ENCODE measurements at places on chromosomes 5 and 9.

- no peak for DNase-seq
These were observed 3.7 kb downstream of the OTULIN start for GRCh38 chr5:14668181-14668591.

- no peak for DNase-seq
These were observed 126.4 kb upstream of the ZNF366 start for GRCh38 chr5:72633649-72634048.

GRCh38 chr5:36240779-36241630, 720 bp downstream of the NADK2 start:
- peak; percentile 83 for DNase-seq

DNA sequence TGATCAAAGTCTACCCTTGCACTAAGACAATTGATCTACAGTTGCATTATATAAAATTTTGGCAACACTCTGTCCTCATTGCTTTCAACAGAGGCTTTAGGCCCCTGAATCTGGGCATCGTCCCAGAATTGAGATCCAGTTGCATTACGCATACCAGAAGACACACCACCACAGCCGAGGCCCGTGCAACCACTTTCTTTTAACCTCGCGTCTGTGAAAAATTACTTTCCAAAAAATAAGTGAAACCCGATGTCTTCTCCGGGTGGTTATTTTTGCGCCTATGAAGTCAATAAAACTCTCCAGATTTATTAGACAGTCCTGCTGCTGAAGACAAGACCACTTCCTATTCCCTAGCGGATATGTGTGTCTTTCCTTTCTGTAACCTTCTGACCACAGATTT, 52.1 kb upstream of the NFIB start:
- peak; percentile 77 for DNase-seq

DNA sequence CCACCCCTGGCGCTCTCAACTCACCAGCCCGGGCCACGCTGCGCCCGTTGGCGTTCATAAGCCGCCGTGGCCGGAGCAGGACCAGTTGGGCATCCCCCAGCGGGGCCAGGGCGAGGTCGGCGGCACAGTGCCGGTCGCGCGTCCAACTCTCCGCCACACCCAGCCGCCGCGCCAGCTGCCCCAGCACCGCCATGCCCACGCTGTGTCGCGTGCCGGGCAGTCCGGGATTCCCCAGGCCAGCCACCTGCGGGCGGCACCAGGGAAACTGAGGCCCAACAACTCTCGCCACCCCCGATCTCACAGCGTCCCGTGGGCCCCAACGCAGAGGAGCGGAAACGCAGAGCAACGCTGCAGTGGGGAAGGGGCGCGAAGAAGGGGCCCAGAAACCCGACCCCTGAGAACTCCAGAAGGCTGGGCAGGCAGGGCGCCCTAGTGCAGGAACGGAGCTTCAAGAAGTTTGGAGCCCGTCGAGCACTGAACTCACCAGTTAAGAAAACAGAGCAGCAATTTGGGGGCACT, 453 bp downstream of the PTRH1 start:
- no peak for DNase-seq

DNA sequence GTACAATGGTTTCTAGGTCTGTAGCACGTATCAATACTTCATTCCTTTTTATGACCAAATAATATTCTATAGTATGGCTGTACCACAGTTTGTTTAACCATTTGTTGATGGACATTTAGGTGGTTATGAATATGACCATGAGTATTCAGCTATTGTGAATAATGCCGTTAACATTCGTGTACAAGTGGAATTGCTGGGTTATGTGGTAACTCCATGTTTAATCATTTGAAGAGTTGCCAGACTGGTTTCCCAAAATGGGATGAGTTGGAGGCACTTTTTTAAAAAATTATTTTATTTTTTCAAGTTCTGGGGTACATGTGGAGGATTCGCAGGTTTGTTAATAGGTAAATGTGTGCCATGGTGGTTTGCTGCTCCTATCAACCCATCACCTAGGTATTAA, 4.6 kb downstream of the SNX2 start:
- DNase-seq, result no peak

DNA sequence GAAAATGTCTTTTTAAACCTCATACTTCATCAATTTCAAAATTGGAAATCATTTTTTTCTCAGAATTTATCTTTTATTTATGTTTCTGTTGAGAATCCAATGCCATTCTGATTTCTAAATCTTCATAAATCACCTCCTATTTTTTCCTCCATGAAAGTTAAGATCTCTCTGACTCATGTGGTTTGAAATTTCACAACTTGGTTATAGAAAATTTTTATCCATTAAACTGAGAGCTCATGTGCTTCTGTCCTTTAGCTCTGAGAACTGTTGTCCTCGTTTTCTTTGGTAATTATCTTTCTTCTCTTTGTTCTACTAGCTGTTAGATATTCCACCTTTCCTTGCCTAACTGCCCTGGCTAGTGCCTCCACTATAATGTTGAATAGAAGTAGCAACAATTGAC, 1.5 kb upstream of the RNF180 start:
- no peak for DNase-seq

GRCh38 chr9:106883626-106884190, 20.7 kb downstream of the ZNF462 start:
- DNase-seq, result no peak

DNA sequence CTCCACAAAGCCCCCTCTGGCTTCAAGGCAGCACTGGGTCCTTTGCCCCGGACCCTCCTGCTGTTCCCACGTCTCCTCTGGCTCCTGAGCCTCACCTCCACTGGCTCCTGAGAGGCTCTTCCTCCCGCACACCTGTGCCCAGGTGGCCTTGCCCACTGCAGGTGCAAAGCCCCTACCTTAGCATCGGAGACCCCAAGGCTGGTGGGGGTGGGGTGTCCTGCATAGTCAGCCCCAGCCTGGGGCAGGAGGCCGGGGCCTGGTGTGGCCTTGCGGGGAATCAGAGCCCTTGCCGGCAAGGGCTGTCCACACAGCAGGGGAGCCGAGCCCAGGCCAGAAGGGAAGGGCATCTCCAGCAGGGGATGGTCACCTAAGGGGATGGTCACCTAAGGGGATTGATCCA, 41.3 kb upstream of the CEP72 start:
- DNase-seq, result peak; percentile 16

- DNase-seq, result peak; percentile 79
These were observed 890 bp downstream of the PIK3R1 start for GRCh38 chr5:68216245-68217046.

GRCh38 chr9:133273819-133274218, 1.2 kb downstream of the ABO start:
- no peak for DNase-seq

DNA sequence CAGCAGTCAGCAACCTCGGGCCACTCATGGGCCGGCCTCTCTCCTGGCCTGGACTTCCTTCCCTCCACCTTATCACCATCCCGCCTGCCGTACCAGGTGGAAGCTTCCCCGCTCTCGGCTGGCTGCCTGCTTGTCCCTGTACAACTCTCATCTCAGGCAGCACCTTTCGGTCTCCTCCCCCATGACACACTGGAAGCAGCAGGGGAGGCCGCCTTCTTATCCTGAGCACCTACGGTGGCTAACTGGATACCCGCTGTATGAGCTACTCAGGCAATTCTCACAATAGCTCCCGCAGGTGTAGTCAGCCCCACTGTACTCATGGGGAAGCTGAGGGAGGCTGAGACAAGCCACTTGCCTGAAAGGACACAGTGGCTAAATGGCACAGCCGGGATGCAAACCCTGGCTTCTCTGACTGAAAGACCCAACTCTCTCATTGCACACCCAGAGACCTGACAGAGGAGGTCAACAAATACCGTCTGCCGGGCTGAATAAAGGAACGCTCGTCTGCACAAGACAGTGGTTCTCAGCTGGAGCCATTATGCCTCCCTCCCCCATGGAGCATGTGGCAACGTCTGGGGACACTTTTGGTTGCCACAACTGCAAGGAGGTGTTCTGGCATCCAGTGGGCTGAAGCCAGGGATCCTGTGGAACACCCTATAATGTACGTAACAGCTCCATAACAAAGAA, 9.6 kb downstream of the STK10 start:
- no peak for DNase-seq

- DNase-seq, result peak; percentile 62
These were observed 34.5 kb upstream of the ORM1 start for GRCh38 chr9:114288193-114289091.

DNA sequence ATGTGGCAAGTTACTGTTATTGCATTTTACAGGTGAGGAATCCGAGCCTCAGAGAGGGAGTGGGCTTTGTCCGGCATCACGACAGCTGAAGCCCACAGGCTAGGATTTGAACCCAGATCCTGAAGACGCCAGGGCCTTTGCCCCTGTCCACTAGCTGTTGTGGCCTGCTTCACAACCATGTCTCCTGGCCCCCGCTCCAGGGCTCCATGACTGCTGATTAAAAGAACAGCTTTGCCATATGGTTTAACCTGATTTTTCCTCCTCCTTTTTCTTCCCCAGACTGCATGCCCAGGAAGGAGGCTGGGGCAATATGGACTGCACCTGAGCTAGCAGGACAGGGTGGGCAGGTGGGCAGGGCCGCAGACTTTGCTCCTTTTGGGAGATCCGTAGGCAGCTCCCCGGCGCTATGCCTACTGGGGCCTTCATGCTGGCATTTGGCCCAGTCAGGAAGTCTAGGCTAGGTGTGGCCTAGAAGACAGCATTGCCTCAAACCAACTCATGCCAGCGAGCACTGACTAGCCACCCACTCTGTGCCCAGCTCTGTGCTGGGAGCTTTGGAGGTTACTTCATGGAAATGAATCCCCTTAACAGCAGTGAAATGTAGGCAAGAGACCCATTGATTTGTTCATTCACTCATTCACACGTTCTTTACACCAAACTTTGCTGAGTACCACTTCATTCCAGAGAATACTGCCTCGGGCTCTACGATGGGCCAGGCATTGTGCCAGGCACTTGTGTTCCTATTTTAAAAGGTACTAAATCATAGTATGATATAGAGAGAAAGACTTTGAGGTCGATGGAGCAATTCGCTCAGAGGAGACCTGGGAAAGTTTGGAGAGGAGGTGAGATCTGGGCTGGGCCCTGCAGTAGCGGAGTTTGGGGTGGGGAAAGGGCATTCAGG, 94.3 kb upstream of the CPEB4 start:
- peak; percentile 41 for DNase-seq

GRCh38 chr9:96874947-96875460, 20.7 kb upstream of the ZNF782 start:
- DNase-seq, result no peak

DNA sequence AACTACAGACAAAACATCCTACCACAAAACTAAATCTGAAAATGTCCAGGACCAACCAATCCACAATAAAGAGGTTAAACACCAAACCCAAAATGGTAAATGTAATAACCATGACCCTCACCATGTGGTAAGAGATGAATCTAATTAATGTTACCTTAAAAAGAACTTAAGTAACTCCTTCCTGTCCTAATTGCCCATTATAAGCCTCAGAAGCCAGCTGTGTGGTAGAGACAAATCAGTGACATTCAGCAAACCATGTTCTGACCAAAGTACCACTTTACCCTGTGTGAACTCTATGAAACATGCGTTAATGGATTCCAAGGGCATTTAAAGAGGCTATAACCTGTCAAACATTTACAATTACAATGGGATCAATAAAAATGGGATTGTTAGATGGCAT, 25.0 kb downstream of the LPAR1 start:
- DNase-seq, result no peak

DNA sequence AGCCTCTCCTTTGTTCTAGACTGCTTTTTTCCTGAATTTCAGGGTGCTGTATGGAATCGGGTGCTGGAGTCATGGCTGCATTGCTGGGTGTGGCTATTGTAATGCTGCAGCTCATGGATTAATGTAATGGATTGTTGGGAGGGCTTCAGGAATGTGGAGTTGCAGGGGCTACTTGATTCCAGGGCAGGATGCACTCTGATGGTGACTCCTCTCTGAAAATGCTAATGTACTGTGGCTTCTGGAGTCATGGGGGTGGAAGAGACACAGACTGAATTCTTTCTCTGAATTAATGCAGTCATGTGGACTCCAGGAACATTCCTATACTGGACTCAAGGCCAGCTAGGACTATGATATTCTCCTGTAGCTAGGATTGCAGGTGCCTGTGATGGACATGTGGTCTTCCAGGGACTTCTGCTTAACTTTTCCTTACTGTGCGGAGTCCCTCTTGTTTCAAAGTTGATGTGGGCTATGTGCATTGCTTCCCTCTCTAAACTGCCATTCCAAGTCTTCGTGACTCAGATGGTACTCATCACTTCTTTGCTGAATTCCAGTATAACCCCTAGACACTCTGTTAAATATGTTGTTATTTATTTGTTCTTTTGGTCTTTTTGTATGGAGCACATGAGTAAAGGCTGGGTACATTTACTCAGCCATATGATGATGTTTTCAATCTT, 396.2 kb downstream of the KCTD16 start:
- DNase-seq, result no peak

GRCh38 chr5:130337179-130337888, 433.1 kb downstream of the CHSY3 start:
- no peak for DNase-seq

GRCh38 chr5:30874241-30875034, 319.0 kb upstream of the CDH6 start:
- no peak for DNase-seq

GRCh38 chr5:68260467-68260866, 44.9 kb downstream of the PIK3R1 start:
- no peak for DNase-seq

DNA sequence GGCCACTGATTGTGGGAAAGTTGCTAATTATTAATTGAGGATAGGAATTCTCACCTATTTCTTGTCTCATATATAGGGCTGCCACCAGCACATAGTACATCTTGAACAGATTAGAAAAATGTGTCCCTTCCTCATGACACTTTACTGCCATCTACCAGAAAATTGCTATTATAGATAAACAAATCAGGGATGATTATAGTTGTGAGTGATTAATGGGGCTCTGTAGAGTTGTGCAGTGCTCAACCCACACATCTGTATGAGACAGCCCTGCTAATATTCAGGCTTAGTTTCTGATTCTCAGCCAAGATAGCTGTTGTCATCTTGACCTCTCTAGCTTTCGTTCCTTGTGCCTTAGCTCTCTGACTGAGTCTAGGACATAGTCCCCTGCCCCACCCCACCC, 373.3 kb downstream of the TLE4 start:
- DNase-seq, result no peak

DNA sequence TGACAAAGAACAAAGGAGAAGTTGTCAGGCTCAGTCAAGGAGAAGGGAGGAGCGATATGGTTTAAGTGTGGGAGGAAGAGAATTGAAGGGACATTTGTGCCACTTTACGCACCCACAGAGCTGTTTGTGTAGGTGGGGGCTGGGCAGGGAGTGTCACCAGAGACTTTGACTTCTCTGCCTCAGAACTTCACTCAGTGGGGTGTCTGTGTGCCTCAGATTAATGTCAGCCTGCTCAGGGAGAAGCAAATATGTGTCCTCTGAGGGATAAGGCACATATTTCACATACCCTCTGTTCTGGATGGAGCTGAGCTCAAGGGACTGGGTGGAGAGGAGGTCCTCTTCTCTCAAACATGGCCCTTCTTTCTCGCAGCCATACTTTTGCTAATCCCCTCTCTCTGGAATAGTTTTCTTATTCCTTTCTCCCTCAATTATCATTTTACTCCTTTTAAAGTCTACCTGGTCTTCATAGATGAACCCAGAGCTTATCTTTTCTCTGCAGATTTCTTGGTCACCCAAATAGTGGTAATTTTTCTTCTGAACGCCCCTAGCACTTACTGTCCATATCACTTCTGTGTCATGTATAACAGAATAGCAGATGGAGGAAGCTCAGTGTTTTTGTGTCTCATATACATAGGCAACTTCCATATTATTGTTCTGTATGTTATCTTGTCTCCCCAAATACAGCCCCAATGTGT, 77.0 kb downstream of the IQGAP2 start:
- no peak for DNase-seq

- no peak for DNase-seq
These were observed 185.0 kb upstream of the PRLR start for GRCh38 chr5:35415309-35415708.

GRCh38 chr9:69120380-69121154, 53.5 kb upstream of the TJP2 start:
- DNase-seq, result no peak
